SW 1271 (cell line): ENCODE measurements at places on chromosomes 1 and 21.

DNA sequence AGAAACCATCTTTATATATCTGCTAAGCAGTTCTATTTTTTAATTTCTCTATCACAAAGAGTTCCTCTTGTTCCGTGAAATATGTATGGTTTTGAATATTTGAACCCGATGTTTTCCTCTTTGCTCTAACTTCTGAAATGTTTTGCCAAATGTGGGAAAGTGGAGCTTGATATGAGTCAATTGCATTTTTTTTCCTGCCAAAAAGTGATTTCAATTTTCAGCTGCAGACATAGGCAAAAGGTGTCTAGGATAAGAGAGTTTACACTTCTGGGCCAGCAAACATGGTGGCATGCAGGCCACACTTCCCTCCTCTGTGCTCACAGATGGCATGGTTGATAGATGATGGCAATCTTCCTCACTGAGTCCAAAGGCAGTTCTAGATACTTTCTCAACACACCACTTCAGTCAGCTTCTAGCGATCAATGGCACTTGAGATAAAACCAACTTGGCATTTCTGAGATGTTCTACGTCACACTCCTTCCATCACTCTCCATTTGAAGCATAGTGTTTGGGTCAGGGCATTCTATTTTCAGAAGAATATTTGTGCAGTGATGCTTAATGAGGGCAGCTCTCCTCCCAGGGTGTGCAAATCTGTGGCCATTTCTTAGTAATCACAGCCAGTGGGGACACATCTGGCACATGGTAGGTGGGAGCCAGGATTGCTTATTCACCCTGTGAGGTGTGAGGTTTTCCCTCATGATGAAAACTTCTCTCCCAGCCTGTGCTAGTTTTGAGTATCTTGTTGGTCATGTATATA is 54.4 kb upstream of the SCAF4 start:
- no peak for DNase-seq

GRCh38 chr1:28067523-28068090 is 20.8 kb downstream of the EYA3 start:
- no peak for DNase-seq

DNA sequence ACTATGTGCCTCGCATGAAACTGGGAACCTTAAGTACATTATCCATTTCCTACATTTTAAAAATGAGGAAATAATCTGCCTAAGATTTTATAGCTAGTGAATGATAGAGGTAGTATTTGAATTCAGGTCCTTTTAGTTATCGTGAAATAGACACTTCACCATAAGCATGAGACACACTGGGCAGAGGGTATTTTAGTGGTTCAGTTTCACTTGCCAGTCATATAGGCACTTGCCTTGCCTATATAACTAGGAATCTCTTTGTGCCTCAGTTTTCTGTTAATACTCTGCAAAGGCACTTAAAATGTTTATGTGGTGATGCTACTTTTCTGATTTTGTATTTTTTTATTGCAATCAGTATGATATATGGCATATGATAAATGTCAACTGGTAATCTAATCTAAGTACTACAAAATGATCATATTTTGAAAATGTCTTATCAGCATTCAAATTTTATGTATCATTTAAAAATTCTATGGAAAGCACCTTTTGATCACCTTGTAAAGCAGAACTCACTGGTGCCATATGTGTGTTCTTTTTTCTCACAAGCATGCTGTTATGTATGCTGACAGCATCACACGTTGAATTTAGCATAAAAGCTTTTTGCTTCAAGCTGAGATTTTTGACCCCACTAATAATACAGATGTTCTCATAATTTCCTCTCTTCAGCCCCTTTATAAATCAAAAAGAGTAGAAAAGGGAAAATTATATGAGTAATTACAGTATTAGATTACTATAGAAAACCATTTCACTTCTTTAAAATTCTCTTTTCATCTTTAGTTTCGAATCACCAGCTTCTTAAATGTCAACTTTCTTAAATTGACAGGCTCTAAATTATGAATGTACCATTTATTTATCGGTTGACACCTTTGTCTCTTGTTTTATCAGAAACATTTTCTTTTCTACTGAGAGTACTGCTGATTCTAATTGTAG is 52.6 kb downstream of the RPS6KC1 start:
- no peak for DNase-seq

DNA sequence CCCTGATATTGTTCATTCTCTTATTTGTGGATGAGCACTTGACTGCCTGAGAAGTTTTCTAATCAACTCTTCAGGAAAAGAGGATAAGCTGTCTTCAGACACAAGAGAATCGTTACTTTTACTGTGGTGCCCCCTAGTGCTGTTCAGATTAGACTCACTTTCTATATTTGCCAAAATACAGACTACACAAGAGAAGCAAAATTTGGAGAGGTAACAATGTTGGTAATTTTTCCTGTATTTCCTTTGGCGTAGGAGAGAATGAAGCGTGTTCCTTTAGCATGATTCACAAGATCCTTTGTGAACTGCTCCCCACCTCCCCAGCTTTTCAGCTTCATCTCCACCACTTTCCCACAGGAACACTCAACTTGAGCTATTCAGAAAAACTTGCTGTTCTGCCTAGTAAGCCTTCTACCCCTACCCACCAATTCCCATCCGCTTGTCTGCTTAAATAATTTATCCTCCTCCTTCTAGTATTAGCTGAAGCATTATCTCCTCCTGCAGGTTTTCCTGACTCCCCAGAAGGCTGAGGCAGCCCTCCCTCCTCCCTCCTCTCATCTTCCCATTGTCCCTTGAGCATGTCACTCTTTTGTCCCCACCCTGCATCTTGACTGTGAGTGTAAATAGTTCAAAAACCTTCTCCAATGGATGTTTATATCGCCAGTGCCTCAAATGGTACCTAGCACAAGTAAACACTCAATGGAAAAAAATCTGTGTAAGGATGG is 4.5 kb downstream of the TNFSF4 start:
- DNase-seq: no peak

DNA sequence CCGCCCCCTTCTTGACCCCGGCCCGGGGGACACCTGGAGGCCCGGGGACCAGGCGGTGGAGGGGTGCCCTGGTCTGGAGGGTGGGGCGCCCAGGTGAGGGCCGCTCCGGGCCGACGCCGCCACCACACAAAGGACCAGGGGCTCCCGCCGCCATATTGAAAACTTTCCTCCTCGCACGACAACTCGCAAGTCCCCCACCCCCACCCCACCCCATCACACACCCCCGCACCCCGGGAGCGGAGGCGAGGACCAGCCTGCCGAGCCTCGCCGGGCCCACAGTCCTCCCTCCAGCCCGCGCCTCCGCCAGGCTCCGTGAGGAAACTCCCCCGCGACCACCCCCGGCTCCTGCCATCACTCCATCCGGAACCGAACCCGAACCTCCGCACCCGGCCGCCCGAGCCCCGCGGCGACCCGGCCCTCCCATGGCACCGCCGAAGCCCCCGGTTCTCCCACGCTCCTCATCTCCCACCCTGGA is 733 bp downstream of the KDM5B start:
- DNase-seq: no peak

- no peak for DNase-seq
These were observed 536.4 kb upstream of the PTBP2 start for GRCh38 chr1:96185181-96185580.

DNA sequence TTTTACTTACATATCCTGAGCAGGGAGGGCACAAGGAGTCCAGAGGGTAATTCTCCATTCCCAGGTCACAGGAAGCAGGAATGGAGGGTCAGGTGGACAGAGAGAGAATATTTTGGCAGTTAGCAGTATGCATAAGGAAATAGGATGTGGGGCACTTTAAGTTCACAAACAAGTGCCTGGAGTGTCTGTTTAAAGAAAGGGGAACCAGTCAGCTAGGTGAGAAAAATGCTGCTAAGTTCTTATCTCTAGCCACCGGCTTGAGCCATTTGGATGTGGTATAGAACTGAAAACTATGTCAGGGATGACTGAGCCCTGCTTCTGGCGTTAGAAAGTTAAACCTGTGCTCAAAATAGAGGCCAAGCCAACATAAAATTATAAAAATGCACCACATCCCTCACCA is 739.7 kb upstream of the NCAM2 start:
- DNase-seq: no peak

- DNase-seq: no peak
These were observed 54.4 kb upstream of the WDR26 start for GRCh38 chr1:224488806-224489499.
